KBM-7 (cell line): ENCODE measurements at places on chromosomes 6 and 20.

DNA sequence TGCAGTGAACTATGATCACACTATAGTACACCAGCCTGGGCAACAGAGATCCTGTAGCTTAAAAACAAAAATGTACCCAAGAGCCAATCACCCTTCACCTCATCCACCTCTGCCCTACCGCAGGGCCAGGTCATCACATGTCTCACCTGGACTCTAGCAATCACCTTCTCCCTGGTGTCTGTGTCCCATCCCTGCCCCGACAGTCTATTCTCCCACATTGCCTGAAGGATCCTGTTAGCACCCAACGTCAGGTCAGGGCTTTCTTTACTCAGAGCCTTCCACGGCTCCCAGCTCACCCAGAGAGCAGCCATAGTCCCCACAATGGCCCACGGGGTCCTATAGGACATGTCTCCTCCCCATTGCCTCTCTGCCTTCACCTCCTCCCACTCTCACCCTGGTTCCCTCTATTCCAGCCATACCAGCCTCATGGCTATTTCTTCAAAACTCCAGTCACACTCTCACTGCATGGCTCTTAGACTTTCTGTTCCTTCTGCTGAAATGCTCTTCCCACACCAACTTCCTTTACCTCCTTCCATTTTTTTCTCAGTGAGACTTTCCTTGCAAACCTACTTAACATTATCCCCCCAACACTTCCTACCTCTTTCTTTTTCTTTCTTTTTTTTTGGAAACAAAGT lies 22.5 kb upstream of the ARFGEF2 start:
- no peak for DNase-seq

GRCh38 chr6:71252960-71253359 lies 35.7 kb upstream of the OGFRL1 start:
- DNase-seq: no peak

DNA sequence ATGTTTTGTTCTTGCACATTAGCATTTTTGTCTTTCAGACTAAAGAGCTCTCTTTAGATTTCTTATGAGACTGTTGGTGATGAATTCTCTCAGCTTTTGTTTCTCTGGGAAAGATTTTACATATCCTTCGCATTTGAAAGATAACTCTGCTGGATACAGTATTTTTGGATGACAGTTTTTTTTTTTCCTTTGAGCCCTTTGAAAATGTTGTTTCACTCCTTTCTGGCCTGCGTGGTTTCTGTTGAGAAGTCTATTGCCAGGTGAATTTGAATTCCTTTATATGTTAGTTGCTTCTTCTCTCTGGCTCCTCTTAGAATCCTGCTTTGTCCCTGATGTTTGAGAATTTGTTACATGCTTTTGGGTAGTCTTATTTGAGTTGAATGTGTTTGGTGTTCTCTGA lies 22.2 kb upstream of the KIAA1586 start:
- no peak for DNase-seq

GRCh38 chr20:8434326-8434876 lies 302.3 kb downstream of the PLCB1 start:
- no peak for DNase-seq

GRCh38 chr6:52543729-52544601 lies 32.9 kb downstream of the TRAM2 start:
- DNase-seq: no peak

DNA sequence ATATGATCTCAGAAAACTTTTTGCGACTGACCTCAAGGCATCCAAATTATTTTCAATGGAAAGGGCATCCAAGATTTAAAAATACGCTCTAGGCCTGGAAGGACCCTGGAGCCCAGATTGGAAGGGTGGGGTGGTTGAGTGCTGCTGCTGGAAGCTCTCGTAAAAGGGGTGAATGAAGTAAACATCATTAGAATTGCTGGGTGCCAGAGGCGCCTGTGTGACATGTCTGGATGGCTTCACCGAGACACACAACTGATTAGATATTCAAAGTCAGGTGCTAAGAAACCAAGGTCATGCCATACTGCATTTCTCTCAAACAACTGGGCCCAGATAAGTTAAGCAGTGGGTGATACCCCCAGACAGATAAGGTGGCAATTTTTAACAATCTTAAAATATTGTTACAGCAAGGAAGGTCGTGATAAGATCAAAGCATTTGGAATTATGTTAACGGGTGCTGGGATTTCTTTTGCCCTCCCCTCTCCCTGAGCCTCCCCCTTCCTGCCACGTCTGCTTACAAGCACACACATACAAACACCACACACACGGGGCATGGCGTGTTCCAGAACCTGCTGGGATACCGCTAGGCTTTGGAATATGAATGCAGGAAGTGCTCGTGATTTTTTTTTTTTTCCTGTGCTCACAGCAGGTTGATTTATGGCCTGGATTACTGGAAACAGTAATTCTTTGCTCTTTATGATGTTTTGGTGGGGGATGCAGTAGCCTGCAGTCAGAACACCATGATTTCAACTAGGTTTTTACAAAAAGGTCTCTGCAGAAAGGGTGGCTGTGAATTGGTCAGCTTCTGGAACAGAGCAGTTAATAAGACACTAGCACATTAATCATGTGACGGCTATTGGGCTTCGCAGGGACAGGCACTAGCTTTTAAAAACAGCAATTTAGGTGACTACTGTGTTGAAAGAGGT lies 551.2 kb downstream of the QKI start:
- no peak for DNase-seq

DNA sequence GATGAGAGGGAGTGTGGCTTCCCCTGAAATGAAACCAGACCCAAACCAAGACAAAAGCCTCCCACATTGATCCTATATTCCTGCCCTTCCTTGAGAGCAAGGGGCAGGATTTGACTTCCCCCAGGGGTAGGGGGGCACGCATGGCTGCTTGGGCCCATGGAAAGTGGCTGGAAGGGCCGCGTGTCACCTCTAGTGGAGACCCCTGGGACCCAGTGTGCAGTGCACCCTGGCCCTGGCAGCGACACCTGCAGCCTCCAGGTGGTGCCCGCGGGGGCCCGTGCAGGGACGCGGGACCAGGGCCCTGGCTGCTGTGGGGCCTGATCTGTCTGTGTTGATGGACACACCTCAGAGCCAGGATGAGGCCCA lies 18.0 kb upstream of the SLCO4A1 start:
- DNase-seq: no peak

GRCh38 chr6:134026597-134026996 lies 25.8 kb downstream of the SLC2A12 start:
- DNase-seq: no peak

DNA sequence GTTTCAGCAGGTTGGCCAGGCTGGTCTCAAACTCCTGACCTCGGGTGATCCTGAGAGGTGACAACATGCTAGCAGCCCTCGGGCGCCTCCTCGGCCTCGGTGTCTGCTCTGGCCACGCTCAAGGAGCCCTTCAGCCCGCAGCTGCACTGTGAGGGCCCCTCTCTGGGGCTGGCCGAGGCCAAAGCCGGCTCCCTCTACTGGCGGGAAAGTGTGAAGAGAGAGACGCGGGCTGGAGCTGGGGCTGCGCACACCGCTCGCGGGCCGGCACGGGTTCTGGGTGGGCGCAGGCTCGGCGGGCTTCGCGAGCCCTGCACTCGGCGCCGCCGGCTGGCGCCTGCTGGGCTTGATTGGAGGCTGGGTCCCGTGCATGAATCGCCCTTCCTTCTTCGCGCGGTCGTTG lies 80.8 kb upstream of the RBM24 start:
- no peak for DNase-seq

DNA sequence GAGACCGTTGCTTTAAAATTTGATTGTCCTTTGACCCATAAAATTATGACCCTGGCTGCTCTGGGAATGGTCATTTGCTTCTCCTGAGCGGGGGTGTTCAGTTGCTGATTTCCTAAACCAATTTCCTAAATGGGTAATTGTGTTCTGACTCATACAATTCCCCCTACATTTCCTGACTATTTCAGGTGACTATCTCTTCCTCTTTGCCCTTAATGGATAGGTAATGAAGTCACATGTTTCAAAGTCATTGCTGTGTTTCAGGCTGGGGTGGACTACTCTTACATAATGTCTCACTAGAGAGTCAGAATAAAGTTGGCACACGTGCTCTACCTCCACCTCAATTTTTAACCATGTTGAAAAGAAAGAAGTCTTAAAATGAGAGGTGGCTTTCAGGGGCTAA lies 109.8 kb downstream of the DOK5 start:
- DNase-seq: no peak

GRCh38 chr6:29107758-29108157 lies at the start of gene OR2J3:
TSS of gene OR2J3 (plus strand) at chr6:29108058. CDS start at chr6:29111891, 3,833 bp downstream.
- DNase-seq: no peak

DNA sequence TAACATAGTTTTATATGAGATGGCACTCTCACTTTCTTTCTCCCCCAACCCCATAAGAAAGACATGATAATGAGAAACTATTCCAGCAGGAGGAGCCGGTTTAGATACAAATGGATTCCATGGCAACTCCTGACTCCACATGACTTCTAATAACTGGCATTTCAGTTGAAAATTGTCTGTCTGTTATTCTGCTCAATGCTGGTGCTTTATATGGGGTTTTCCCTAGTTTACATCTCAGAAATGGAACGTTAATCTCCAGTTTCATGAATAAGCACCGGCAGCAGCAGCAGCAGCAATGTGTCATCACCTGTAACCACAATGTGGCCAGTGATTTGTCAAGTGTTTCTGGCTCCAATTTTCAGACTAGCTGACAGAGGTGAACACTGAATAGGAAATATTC lies 8.0 kb upstream of the SIM1 start:
- DNase-seq: no peak

DNA sequence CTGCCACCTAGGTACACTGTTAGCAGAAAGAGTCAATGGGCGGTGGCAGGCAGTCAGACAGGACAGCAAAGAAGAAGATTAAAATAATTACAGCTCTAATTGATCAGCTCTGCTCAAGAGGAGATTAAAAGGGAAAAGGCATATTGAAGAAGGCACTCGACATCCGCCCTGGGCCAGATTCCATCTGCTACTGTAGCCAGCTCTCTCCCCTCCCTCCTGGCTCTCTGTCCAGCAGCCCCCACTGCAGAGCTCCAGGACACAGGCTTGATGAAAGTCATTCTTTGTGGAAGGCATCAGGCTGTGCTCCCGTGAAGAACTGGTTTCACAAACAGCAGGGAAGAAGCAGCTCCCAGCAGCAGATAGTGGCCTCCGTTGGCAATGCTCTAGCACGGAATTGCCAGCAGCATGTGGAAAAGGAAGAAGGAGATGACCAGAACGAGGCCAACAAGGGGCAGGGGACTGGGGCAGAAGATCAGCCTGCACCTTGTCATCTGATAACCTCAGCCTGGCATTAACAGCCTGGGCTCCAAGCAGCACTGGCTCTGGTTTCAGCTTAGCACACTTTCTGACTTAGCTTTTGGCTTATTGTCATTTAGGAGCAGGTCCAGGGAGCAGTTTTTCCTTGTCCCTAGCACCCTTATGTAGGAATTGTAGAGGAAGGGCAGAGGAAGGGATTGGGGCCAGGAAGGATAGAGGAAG lies 465.9 kb downstream of the KIF16B start:
- DNase-seq: no peak

GRCh38 chr6:157985378-157986155 lies 3.9 kb downstream of the SYNJ2 start:
- no peak for DNase-seq
